ENCODE measurements at places on chromosomes 2 and 18.

- DNase-seq = no peak
Observed at GRCh38 chr18:23194155-23194996, 59.1 kb downstream of the CABLES1 start.

GRCh38 chr18:58838165-58838860, 26.4 kb upstream of the ZNF532 start:
- no peak for DNase-seq

- no peak for DNase-seq
Observed at GRCh38 chr2:232238108-232238507, 140.4 kb upstream of the ALPP start.

GRCh38 chr2:11945139-11946126, 199.0 kb downstream of the LPIN1 start:
- DNase-seq = no peak
